ENCODE measurements at places on chromosomes 13 and 19. TPM values are rescaled to one million over a fixed set of nuclear protein-coding genes. Genes with fewer than 3 reads are reported as not detected.

DNA sequence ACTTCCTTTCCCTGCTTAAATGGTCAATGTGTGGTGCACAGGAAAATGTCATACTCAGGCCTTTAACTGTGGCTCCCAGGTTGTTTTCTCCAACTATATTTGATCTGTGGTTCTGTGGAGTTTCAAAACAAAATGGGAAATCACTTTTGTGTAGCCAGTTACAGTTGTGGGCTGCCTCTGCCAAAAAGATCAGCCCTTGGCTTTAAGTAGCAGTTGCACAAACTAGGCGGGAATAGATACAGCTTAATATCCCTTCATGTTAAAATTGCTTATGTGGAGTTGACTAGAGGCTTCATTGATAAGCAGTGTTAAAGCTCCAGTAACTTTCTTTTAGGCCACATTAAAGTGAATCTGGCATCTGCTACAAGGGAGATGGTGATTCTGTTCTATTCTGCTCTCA, 284.8 kb downstream of the SHISA2 start:
- H3K4me3 ChIP-seq: no peak overlapping the region
- H3K4me1 ChIP-seq: peaks cover 16% of the 10 kb centered on the region
- H3K27me3 ChIP-seq: no peaks in the 10 kb centered on the region

DNA sequence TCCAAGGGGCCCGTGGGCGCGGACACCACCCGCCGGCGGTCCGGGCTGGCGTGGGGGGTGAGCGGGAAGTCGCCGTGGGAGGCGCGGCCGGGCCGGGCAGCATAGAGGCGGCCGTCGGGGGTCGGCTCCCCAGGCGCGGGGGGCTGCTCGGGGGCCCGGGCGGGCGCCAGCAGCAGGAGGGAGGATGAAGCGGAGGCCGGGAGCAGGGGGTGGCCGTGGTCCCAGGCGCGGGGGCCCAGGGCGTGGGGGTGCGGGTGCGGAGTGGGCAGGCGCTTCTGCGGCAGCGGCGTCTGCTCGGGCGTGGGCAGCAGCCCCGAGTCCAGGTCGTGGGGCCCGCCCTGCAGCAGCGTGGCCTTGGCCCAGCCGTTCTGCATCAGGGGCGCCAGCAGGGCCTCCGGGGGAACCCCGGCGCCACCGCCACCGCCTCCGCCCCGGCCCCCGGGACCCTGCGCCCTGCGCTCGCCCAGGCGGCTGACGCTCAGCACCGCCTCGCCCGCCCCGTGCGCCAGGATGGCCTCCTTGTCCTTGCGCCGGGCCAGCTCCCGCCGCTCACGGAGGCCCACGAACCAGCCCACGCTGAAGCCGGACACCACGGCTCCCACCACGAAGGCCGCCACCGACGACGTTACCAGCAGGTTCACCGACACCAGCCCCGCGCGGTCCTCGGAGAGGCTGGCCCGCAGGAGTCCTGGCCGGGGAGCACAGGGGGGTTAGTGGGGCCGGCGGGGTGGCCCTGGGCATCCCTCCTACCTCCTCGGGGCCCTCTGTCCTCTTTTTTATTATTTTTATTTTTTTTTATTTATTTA, 4.2 kb upstream of the LRG1 start:
- H3K27ac ChIP-seq: no peak overlapping the region
- no peaks in the 10 kb centered on the region for H3K27me3 ChIP-seq
- H3K36me3 ChIP-seq: no peaks in the 10 kb centered on the region
- no peak overlapping the region for H3K4me3 ChIP-seq

DNA sequence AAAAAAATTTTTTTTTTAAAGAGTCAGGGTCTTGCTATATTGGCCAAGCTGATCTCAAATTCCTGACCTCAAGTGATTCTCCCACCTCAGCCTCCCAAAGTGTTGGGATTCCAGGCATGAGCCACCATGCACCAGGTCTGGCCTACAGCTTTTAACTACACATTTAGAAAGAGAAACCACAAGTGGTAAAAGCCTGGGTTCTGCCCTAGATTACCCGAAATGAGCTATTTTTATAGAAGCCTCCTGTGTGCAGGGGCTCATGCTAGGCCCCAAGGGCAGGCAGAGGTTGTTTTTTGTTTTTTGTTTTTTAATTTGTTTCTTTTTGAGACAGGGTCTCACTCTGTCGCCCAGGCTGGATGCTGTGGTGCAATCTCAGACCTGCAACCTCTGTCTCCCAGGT, 14.0 kb upstream of the MYADM start:
- H3K4me1 ChIP-seq: peaks cover 15% of the 10 kb centered on the region
- no peak for DNase-seq
- no peak overlapping the region for H3K4me3 ChIP-seq
- no peaks in the 10 kb centered on the region for H3K36me3 ChIP-seq

DNA sequence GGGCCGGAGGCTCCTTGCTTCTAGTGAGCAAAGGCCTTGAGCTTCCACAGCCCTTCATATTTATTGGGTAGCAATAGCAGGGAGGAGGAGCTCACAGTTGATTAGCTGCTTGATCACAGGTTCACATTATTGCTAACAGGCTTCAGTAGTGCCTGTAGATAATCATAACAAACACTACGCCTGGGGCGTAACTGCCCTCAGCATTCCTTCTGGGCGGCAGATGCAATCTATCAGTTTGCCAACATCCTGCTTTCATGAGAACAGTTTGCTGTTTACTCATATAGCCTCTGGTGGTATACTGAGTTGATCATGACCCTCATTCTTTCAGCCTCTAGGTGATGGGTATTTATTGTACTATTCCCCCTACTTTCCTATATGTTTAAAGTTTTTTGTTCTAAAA, 149.4 kb downstream of the B3GLCT start:
- no peak overlapping the region for H3K27ac ChIP-seq
- H3K27me3 ChIP-seq: peaks cover 3% of the 10 kb centered on the region
- H3K36me3 ChIP-seq: no peaks in the 10 kb centered on the region
- H3K4me3 ChIP-seq: no peak overlapping the region
- no peaks in the 10 kb centered on the region for H3K4me1 ChIP-seq

GRCh38 chr13:32752997-32753606, 166.8 kb downstream of the PDS5B start:
- H3K27me3 ChIP-seq: no peaks in the 10 kb centered on the region
- H3K36me3 ChIP-seq: peaks cover 54% of the 10 kb centered on the region
- no peak overlapping the region for H3K4me3 ChIP-seq
- no peak overlapping the region for H3K27ac ChIP-seq

- H3K36me3 ChIP-seq: no peaks in the 10 kb centered on the region
- DNase-seq: no peak
- H3K27ac ChIP-seq: no peak overlapping the region
- H3K4me1 ChIP-seq: no peaks in the 10 kb centered on the region
- H3K4me3 ChIP-seq: no peak overlapping the region
- peaks cover 7% of the 10 kb centered on the region for H3K27me3 ChIP-seq
Measured at GRCh38 chr19:5436106-5436947, 18.9 kb upstream of the ZNRF4 start.

DNA sequence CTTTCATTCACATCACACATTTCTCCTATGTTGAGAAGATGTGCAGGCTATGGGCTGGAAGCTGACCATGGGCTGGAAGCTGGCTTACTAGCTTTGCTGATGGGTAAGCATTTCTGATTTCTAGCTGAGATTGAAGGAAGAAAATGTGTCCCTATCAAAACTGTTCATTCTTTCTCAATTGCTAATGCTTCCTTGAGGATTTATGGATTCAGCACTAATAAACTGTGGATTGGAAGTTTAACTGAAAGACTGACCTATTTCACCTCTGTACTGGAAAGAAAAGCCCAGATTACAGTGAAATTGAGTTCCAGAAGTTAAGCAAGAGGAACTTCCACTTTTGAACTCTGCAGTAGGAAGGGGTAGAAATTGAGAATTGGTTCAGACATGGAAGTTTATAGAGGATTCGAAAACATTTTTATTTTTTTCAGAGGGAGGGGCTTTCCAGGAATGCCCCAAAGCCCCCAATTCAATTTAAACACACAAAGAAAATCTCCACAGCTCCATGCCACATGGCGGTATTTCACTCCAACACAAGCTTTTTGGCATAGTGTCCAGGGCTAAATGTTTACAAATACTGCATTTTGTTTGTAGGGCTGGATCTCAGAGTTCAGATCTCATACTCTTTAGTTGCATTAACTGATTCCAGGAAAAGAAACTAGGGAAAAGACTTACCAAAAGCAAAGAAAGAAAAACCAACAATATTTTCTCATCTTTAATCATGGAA, 61.2 kb upstream of the ARGLU1 start:
- no peaks in the 10 kb centered on the region for H3K4me1 ChIP-seq
- H3K27ac ChIP-seq: no peak overlapping the region
- no peaks in the 10 kb centered on the region for H3K36me3 ChIP-seq
- H3K27me3 ChIP-seq: peaks cover 2% of the 10 kb centered on the region
- DNase-seq: no peak

R3HDM4 gene
- total RNA-seq: 77.1 TPM

KLC3 gene
- 0.18 TPM for total RNA-seq

DUXA gene
- not detected for total RNA-seq

OLFM4 gene
- not detected for total RNA-seq

FOXA3 gene
- total RNA-seq: 0.60 TPM

CC2D1A gene
- total RNA-seq: 41.5 TPM

MYO16 gene
- not detected for total RNA-seq

All from activated T-helper 2 cell treated with anti-CD3 and anti-CD28 coated beads, Interferon-gamma antibody, Interleukin-2, Interleukin-4, amounts not matched to agents 10 μg/mL and 5 μg/mL and 100 μg/mL, durations not matched to agents 14 hours and 24 hours and 36 hours (primary cell).